ENCODE measurements at places on chromosomes 13 and 19.

GRCh38 chr13:92823059-92823458 lies 403.5 kb upstream of the GPC6 start:
- no peaks in the 10 kb centered on the region for H3K4me1 ChIP-seq
- H3K27me3 ChIP-seq = no peaks in the 10 kb centered on the region
- H3K27ac ChIP-seq = no peak overlapping the region
- no peak overlapping the region for H3K4me3 ChIP-seq
- DNase-seq = no peak
- H3K36me3 ChIP-seq = no peaks in the 10 kb centered on the region

- H3K4me1 ChIP-seq = no peaks in the 10 kb centered on the region
- H3K27ac ChIP-seq = no peak overlapping the region
- DNase-seq = no peak
- H3K36me3 ChIP-seq = no peaks in the 10 kb centered on the region
- H3K27me3 ChIP-seq = no peaks in the 10 kb centered on the region
Observed at GRCh38 chr13:63367522-63368198, 1952.0 kb upstream of the PCDH20 start.

GRCh38 chr19:347946-348861 lies 3.6 kb upstream of the MIER2 start:
- H3K27ac ChIP-seq = no peak overlapping the region
- DNase-seq = peak; percentile 25
- no peak overlapping the region for H3K4me3 ChIP-seq
- H3K4me1 ChIP-seq = peaks cover 10% of the 10 kb centered on the region

GRCh38 chr13:43608400-43609137 lies 178.2 kb downstream of the ENOX1 start:
- no peak for DNase-seq
- no peak overlapping the region for H3K27ac ChIP-seq
- no peak overlapping the region for H3K4me3 ChIP-seq
- H3K36me3 ChIP-seq = peaks cover 7% of the 10 kb centered on the region
- H3K27me3 ChIP-seq = no peaks in the 10 kb centered on the region
- H3K4me1 ChIP-seq = no peaks in the 10 kb centered on the region

GRCh38 chr13:107208889-107209288 lies 641.0 kb upstream of the ARGLU1 start:
- no peaks in the 10 kb centered on the region for H3K27me3 ChIP-seq
- H3K4me1 ChIP-seq = peaks cover 3% of the 10 kb centered on the region
- no peak overlapping the region for H3K27ac ChIP-seq
- no peak for DNase-seq
- no peak overlapping the region for H3K4me3 ChIP-seq
- H3K36me3 ChIP-seq = no peaks in the 10 kb centered on the region

- H3K4me1 ChIP-seq = peaks cover 5% of the 10 kb centered on the region
- H3K27me3 ChIP-seq = peaks cover 13% of the 10 kb centered on the region
- no peak overlapping the region for H3K4me3 ChIP-seq
- H3K36me3 ChIP-seq = no peaks in the 10 kb centered on the region
- DNase-seq = no peak
- H3K27ac ChIP-seq = no peak overlapping the region
Observed at GRCh38 chr13:30928978-30929377, 3.5 kb upstream of the TEX26 start.

DNA sequence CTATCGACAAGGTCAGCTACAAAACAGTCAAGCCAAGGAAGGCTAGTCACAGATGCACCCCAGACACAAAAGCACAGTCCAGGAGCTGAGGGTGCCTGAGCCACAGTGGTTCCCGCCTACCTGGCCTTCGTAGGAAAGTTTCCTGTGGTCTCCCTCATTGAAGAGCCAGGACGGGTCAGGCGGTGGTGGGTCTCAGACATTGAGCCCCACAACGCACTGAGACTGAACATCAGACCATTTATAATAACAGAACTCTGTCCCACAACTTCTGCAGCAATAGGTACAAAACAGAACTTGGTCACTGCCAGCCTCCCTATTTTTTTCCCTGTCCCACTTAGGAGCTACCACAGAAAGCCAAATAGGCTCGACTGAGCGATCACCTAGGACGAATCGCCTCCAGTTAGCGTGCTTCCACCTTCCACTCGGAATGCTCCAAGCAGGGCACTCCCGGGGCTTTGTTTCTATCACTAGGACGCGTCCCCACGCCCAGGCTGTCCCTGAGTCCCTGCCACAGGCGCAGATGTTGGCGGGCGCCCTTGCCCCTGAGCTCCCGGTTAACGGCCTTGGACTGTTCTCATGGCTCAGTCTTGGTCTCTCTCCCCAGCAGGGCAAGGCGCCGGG lies 640 bp upstream of the ZNF544 start:
- H3K27ac ChIP-seq = peak overlapping the region; percentile 89
- H3K27me3 ChIP-seq = no peaks in the 10 kb centered on the region
- H3K4me3 ChIP-seq = peak overlapping the region; percentile 85
- peaks cover 12% of the 10 kb centered on the region for H3K4me1 ChIP-seq
- H3K36me3 ChIP-seq = peaks cover 36% of the 10 kb centered on the region

GRCh38 chr19:49513746-49514118 lies 1.3 kb downstream of the FCGRT start:
- H3K27ac ChIP-seq = no peak overlapping the region
- peak overlapping the region; percentile 79 for H3K4me3 ChIP-seq
- peaks cover 5% of the 10 kb centered on the region for H3K36me3 ChIP-seq
- peaks cover 17% of the 10 kb centered on the region for H3K4me1 ChIP-seq

- no peak overlapping the region for H3K27ac ChIP-seq
- peaks cover 39% of the 10 kb centered on the region for H3K4me1 ChIP-seq
- no peak overlapping the region for H3K4me3 ChIP-seq
- no peaks in the 10 kb centered on the region for H3K27me3 ChIP-seq
- H3K36me3 ChIP-seq = no peaks in the 10 kb centered on the region
- DNase-seq = no peak
Observed at GRCh38 chr19:10885201-10886169, 14.1 kb downstream of the CARM1 start.

GRCh38 chr13:106145997-106146864 lies 389.2 kb downstream of the EFNB2 start:
- no peak for DNase-seq
- no peak overlapping the region for H3K27ac ChIP-seq
- H3K27me3 ChIP-seq = no peaks in the 10 kb centered on the region
- H3K4me1 ChIP-seq = no peaks in the 10 kb centered on the region
- H3K36me3 ChIP-seq = no peaks in the 10 kb centered on the region
- no peak overlapping the region for H3K4me3 ChIP-seq

DNA sequence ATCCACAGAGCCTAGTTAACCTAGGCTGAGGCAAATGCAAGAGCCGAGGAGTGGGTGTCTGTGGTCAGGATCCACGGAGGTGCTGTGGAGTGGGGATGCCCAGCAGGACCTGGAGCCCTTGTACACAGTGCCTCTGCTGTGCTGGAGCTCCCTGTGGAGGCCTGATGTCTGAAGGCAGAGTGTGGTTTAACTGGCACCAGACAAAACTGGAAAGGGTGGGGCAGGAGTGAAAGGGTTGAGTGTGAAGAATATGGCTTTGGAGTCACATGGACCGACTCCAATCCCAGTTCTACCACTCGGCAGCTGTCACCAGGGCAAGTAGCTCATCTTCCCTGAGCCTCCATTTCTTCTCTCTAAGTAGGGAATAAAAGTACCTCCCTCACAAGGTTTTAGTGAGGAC lies 60.3 kb upstream of the GPR12 start:
- H3K27ac ChIP-seq = no peak overlapping the region
- H3K27me3 ChIP-seq = peaks cover 16% of the 10 kb centered on the region
- no peaks in the 10 kb centered on the region for H3K36me3 ChIP-seq
- no peak overlapping the region for H3K4me3 ChIP-seq
- no peak for DNase-seq

DNA sequence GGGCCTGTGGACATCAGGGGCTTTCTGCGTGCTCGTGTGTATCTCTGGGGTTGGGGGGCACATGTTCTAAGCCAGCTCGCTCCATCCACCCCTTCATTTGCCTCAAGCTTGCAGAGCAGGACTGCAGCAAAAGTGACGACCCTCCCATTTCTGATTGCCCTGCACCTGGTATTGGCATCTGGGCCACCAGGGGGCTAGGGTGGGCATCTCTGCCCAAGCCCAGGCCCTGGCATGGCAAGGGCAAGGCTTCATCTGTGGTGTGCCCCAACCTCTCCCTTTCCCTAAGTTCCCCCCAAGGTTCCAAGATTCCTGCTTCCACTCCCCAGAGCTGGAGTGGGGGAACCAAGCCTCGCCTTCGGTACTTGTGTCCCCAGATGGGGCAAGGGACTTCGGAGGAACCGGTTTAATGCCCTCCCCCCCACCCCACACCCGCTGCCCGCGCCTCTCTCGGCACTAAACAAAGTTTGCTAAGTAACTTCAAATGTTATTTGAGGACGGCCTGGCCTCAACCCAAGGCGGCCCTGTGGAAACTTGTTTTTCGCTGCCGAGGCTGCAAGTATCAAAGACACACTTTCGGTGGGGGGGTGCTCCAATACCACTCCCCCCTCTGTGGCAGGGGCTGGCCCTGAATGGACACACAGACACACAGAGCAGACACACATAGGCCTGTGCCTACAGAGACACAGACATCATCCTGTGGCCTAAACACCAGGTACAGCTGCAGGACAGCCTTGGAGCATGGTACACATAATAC lies 12.2 kb downstream of the NFIX start:
- H3K4me3 ChIP-seq = peak overlapping the region; percentile 66
- no peaks in the 10 kb centered on the region for H3K27me3 ChIP-seq
- no peak for DNase-seq
- H3K27ac ChIP-seq = no peak overlapping the region
- peaks cover 24% of the 10 kb centered on the region for H3K4me1 ChIP-seq

- H3K4me1 ChIP-seq = peaks cover 10% of the 10 kb centered on the region
- no peaks in the 10 kb centered on the region for H3K27me3 ChIP-seq
- DNase-seq = peak; percentile 98
- peaks cover 4% of the 10 kb centered on the region for H3K36me3 ChIP-seq
Observed at GRCh38 chr19:6199240-6199994, 64.0 kb downstream of the ACSBG2 start.

GRCh38 chr13:26996965-26997752 lies 174.5 kb downstream of the USP12 start:
- H3K4me1 ChIP-seq = no peaks in the 10 kb centered on the region
- no peak for DNase-seq
- H3K27me3 ChIP-seq = peaks cover 16% of the 10 kb centered on the region

DNA sequence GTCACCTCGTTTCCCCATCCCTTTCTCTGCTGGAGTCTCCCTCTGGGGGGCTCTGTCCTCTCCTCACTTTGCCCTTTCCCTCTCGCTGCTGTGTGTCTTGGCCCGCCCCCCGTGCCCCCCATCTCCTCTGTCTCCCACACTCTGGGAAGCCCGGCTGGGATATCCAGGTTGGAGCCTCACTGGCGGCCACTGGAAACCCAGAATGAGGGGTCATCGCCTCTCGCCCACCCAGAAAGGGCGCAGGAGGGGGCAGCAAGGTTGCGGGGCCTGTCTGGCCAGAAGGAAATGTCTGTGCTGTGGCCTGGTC lies 15.6 kb downstream of the CCDC97 start:
- H3K36me3 ChIP-seq = peaks cover 32% of the 10 kb centered on the region
- DNase-seq = no peak
- no peaks in the 10 kb centered on the region for H3K27me3 ChIP-seq
- H3K27ac ChIP-seq = peak overlapping the region; percentile 98

- no peaks in the 10 kb centered on the region for H3K27me3 ChIP-seq
- H3K36me3 ChIP-seq = no peaks in the 10 kb centered on the region
- peaks cover 11% of the 10 kb centered on the region for H3K4me1 ChIP-seq
- DNase-seq = no peak
- peak overlapping the region; percentile 86 for H3K27ac ChIP-seq
Observed at GRCh38 chr13:40206241-40207000, 460.0 kb downstream of the FOXO1 start.

DNA sequence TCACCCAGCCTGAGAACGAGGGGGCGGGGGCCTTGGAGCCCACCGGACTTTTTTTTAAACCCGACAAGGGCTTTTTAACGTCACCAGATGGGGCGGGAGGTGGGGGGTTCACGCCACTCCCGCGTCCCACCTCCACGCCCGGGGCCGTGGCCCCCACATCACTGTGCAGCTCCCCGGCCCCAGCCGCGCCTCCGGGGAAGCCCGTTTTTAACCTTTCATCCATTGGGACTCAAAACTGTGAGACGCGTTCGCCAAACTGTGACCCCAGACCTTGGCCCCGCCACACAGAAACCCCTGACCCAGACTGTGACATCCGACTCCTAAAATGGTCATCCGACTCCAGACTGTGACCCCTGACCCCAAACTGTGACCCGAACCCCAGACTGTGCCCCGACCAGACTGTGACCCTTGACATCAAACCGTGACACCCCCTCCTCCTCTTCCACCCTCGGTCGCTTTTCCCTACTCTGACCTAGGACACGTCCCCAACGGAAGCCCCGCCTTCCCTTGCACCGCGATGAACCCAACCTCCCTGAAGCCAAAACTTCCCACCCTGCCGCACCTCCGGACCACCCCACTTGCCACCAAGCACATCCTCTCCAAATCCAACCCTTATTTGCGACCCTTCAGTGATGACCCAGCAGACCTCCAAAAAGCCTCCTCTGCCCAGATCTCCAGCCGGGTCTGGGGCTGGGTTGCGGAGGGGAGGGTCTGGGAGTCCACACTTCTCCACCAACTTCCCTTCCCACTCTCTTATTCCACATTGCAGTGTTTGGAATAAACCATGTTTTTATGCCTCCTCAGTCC lies 1.5 kb upstream of the GRWD1 start:
- peaks cover 17% of the 10 kb centered on the region for H3K4me1 ChIP-seq
- H3K4me3 ChIP-seq = no peak overlapping the region
- peak overlapping the region; percentile 81 for H3K27ac ChIP-seq
- H3K36me3 ChIP-seq = peaks cover 21% of the 10 kb centered on the region

- H3K27me3 ChIP-seq = peaks cover 47% of the 10 kb centered on the region
- peaks cover 6% of the 10 kb centered on the region for H3K4me1 ChIP-seq
- H3K36me3 ChIP-seq = no peaks in the 10 kb centered on the region
Observed at GRCh38 chr13:113747291-113747833, 11.7 kb upstream of the TMEM255B start.

- peaks cover 2% of the 10 kb centered on the region for H3K36me3 ChIP-seq
- no peak for DNase-seq
- peak overlapping the region; percentile 19 for H3K4me3 ChIP-seq
- H3K4me1 ChIP-seq = peaks cover 13% of the 10 kb centered on the region
- H3K27me3 ChIP-seq = peaks cover 32% of the 10 kb centered on the region
Observed at GRCh38 chr13:113162783-113163685, 4.6 kb downstream of the PROZ start.

GRCh38 chr13:34620074-34620850 lies 321.8 kb upstream of the NBEA start:
- no peak overlapping the region for H3K27ac ChIP-seq
- no peak for DNase-seq
- no peak overlapping the region for H3K4me3 ChIP-seq
- no peaks in the 10 kb centered on the region for H3K36me3 ChIP-seq
- H3K4me1 ChIP-seq = no peaks in the 10 kb centered on the region

DNA sequence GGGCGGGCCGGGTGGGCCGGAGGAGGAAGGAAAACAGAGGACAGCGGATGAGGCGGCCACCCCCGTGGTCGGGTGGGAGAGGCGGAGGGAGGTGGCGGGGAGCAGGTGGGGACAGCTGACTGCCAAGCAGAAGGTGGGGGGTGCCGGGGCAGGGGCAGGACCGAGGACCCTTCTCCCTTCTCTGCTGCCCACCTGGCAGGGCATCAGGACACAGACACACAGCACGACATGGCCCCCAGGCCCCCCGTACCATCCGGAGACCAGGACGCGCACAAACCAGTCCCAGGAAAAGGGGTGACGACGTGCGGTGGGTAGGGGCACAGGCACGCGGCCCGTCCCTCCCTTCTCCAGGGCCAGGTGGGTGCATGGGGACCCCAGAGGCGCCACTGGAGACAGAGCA lies 11.0 kb upstream of the CACTIN start:
- no peak overlapping the region for H3K27ac ChIP-seq
- no peak for DNase-seq
- no peaks in the 10 kb centered on the region for H3K27me3 ChIP-seq
- H3K4me3 ChIP-seq = no peak overlapping the region
- peaks cover 45% of the 10 kb centered on the region for H3K36me3 ChIP-seq

Data from mesenchymal stem cell (in vitro differentiated cells and primary cell).